ENCODE measurements at places on chromosomes 16 and 17.

DNA sequence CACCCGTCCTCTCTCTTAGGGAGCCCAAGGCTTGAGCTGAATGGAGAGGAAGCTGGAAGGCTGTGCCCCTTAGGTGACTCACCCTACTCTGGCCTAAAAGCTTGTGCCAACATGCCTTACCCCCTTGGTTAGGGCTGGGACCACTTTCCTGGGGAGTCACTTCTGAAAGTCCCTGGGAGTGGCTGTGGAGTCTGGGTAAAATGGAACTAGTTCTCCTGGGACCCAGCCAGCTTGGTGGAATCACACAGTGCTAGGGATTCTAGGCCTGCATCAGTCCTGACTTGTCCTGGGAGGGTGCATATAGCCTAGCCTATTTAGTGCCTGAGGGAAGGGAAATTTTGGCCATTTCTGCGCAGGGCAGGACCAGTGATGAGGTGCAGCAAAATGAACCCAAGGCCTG is 10.5 kb downstream of the MMP28 start:
- no peak for DNase-seq

GRCh38 chr17:21289902-21290571 is 5.5 kb downstream of the MAP2K3 start:
- DNase-seq: no peak

DNA sequence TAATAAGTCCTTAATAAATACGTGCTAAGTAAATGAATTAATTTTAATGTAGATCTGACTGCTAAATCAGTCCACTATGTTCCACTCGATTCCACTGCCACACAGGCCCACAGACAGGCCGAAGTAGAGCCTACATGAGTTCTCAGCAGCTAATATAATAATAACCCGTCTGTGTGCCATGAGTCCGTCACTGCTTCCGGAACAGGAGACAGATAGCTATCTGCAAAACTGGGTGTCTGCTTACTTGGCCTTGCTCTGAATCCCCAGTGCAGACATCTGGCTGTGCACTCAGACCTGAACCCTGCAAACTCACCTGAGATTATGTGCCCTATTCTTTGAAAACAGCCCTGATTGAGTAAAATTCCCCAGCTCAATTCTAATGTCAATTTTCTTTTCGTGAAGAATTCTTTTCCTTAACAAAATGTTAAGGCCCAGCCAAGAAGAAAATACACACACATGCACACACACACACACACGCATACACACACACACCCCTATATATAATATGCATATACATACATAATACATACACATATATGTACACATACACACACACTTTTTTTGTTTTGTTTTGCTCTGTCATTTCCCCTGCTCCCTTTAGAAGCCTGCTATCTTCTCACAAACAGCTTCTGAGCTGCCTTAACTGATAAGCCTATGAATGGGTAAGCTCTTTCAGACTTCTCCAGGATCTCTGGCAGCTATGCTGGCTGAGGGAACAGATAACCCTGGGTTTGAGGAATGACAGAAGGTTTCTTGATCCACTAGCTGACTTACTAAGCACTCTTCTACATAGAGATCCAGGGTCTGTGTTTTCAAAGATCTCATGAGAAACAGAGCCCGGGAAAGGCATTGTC is 39.8 kb upstream of the TOM1L1 start:
- DNase-seq: no peak

DNA sequence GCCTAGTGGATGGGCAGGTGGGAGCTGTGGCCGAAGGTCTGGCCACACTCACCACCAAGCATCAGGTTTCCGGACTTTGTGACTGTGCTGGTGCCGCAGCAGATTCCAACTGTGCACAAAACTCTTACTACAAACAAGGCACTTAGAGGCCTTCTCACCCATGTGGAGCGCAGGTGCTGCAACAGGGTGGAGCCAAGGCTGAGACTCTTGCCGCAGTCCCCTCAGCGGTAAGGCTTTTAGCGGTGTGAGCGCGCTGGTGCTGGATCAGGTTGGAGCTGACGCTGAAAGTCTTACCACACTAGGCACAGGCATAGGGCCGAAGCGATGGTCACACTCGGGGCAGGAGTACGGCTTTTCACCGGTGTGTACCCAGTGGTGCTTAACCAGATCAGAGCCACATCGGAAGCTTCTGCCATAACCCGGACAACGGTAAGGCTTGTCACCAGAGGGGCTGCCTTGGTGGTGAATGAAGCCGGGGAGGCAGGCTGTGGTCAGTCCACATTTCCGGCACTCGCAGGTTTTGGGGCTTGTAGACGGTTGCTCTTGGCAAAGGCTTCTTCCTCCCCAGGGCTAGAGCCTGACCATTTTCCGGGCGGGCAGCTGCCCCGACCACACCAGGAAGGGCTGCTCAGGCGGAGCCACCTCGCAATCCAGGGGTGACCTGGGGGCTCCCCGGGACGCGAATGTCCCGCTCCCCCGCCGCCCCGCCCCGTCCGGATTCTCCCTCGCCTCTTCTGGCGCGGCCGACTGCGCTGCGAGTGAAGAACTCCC is 1.0 kb upstream of the ARMC5 start:
- DNase-seq: peak; percentile 61

GRCh38 chr17:33124871-33125551 is 133.4 kb downstream of the SPACA3 start:
- DNase-seq: no peak

- DNase-seq: no peak
Measured at GRCh38 chr16:46627746-46628145, 6.6 kb upstream of the SHCBP1 start.

Measured in stimulated activated CD4-positive, alpha-beta T cell treated with anti-CD3 and anti-CD28 coated beads, Interleukin-1b, Interleukin-23, amount 100 ng/mL, for 48 hours (primary cell).